CD4-positive, alpha-beta T cell treated with Interleukin-6 for 4 hours (primary cell): ENCODE measurements at places on chromosomes 7 and 10.
A peak's percentile ranks its signal among the peaks of the same experiment; 100 is the strongest.

GRCh38 chr10:69657430-69657829, 27.4 kb downstream of the FAM241B start:
- DNase-seq, result no peak

DNA sequence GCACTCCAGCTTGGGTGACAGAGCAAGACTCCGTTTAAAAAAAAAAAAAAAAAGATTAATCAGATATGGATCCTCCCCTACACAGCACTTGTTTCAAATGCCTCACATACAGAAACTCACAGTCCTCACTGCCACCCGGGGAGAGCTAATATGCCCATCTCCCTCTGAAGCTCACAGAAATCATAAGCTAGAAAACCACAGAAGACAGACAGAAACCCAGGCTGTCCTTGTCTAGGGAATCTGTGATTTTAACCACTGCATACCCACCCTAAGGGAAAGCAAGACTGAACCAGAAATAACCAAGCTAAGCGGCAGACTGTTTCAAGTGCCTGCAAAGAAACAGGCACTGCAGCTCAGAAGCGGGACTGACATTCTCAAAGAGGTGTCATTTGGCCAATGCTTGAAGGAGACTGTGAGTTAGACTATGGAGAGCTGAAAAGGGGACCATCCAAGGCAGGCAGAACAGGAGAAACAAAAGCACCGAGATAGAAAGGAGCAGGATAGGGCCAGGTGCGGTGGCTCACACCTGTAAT, 37.6 kb downstream of the SLC37A3 start:
- no peak for DNase-seq

GRCh38 chr10:3784510-3785250, at the start of gene KLF6:
TSS of gene KLF6 (minus strand) at chr10:3785209. CDS start at chr10:3785014, 195 bp downstream.
- peak; percentile 62 for DNase-seq

DNA sequence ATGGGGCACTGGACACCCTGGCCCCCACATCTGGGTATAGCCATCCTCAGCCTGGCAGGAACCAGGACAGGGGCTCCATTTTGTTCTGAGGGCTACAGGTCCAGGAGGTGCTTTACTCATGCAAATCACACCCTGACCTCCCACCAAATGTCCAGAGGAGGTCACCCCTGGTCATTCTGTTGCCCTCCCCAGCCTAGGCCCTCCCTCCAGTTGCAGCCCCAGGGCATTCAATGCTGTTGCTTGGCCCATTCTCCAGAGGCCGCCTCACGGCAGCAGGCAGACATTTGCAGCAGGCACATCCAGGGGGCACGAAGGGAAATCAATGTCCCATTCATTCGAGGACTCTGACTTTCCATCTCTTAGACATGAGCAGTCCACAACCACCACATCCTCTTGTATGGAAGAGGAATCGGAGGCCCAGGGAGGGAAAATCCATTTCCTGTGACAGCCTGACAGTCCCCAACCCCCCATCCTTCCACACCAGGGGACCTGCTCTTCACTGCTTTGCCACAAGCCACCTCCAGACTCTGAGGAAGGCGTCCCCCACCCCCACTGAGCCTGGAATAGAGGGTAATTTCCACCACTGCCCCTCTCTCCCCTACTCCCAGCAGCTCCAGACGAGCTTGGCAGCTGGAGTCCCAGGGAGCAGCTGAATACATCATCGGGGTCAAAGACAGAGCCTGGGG, 76.2 kb upstream of the UNC5B start:
- no peak for DNase-seq

GRCh38 chr7:130732980-130733930, 752 bp downstream of the KLF14 start:
- DNase-seq, result peak; percentile 24

DNA sequence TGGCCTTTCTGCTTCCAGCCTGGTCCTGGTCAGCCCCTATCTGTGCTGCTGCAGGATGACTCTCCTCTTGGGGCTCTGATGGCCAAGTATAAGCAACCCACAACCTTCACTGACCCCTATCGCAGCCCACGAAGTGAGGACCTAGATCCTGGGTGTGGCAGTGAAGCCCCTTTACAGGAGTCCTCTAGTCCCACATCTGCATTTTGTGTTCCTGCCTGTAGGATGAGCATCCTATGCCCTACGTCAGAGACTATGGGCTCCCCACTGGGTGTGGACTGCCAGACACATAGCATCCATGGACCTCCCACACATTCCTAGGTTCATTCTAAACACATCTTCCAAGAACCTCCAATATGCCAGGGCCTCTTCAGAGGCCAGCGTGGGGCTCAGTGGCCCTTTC, 29.0 kb downstream of the ARHGAP22 start:
- DNase-seq, result no peak

GRCh38 chr10:44467900-44468299, 83.0 kb upstream of the CXCL12 start:
- DNase-seq, result no peak

DNA sequence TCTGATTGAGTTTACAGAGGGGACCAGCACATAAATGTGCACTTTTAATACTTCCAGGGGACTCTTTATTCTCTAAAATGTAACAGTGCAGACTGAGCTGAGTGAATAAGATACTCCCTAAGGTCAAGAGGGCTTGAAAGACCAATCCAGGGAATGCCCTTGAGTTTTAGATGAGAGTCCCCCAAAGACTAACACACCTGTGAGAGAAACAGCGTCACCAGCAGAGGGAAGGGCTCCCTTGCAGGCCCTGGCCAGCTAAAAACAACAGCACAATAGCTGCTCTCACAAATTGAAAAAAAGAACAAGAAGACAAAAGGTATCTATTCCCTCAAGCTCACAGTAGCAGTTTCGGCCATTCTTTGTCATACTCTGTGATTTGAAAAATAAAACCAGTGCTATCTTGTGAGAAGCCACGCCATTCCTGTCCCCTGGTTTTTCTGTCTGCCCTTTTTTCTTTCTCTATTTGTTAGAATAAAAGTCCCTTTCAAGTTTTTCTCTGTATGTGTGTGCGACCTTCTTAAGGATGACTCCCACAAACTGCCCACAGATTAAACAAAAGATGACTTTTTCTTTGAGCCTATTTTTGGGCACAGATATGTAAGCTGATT, 230.4 kb upstream of the BMPER start:
- DNase-seq, result no peak

GRCh38 chr7:1664711-1665548, 5.1 kb upstream of the ELFN1 start:
- peak; percentile 64 for DNase-seq

- no peak for DNase-seq
Observed at GRCh38 chr10:124221356-124222317, 128.2 kb upstream of the CHST15 start.

- no peak for DNase-seq
Observed at GRCh38 chr7:31699050-31699449, 12.0 kb downstream of the PPP1R17 start.

DNA sequence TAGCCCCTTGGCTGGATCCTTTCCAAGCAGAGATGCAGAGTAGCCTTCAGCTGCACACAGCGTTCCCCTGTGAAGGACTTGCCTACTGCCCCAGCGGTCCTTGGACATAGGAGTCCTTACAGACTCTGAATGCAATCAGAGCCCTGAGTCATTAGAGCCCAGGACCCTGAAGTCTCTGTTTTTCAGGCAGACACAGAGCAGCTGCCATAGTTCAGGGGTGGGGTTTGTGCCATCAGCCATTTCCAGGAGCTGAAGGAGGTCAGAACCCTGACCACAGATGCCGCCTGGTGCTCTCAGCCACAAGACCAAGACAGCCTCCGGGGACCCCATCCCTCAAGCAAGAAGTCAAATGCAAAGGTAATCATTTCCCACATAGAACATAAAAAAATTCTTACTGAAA, 32.8 kb upstream of the WDFY4 start:
- no peak for DNase-seq

- DNase-seq, result no peak
Observed at GRCh38 chr10:124146483-124146882, 53.1 kb upstream of the CHST15 start.

GRCh38 chr10:33441561-33441960, 107.1 kb upstream of the NRP1 start:
- no peak for DNase-seq

GRCh38 chr10:120437541-120437940, 19.5 kb upstream of the PLPP4 start:
- DNase-seq, result no peak

GRCh38 chr7:34486371-34486770, 171.6 kb upstream of the NPSR1 start:
- no peak for DNase-seq

DNA sequence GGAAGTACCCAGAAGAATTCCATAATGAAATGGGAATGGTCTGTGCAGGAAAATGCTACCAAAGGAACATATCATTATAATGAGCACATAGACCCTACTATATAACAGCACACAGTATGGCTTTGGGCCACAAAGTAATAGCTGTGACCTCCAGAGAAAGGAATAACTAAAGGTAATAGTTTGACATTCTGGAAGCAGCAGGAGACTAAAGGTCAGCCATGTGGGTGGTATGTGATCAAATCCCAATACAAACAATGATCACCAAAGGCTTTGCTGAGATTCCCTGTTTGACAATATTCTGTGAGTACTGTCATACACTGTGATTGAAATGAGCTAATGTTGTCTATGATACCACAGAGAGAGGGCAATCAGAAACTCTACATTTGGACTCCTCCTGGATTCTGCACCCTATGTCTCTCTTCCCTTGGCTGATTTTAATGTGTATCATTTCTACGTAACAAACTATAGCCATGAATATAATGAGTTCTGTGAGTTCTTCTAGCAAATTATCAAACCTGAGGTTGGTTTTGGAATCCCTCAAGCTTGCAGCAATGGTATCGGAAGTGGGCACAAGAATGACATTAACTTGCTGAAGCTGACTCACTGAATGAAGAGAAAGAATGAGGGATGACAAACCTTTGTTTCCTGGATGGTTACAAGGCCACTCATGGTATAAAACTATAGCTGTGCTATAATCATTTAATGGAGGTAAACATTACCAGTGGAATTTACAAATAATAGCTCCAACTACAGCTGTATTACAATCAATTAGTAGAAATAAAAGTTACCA, 99.6 kb downstream of the JMJD1C start:
- no peak for DNase-seq
